ENCODE measurements at places on chromosomes 3 and 15.

DNA sequence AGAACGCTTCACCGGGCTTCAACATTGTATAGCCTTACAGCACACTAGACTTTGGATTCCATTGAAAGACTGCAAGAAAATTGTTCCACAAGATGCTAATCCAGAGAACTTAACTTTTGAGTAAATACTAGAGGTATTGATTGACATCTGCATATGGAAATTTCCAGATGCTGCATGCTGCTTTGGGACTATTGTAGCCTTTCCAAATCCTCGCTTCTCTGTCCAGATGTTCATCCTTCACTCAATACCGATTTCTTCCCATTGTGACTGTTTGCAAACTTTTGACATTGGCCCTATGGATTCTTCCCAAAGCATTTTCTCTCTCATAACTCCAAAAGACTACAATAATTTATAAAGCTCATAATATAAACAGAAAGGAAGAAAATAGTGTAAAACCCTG, 41.4 kb downstream of the COL6A6 start:
- no peak for DNase-seq

GRCh38 chr3:45611209-45611608, 16.7 kb downstream of the LIMD1 start:
- DNase-seq, result no peak

- no peak for DNase-seq
Observed at GRCh38 chr3:106288781-106289180, 420.0 kb upstream of the CBLB start.

GRCh38 chr3:195757438-195757770, 36.6 kb downstream of the MUC20 start:
- DNase-seq, result no peak

GRCh38 chr15:90650956-90651689, 66.0 kb upstream of the BLM start:
- DNase-seq, result no peak

DNA sequence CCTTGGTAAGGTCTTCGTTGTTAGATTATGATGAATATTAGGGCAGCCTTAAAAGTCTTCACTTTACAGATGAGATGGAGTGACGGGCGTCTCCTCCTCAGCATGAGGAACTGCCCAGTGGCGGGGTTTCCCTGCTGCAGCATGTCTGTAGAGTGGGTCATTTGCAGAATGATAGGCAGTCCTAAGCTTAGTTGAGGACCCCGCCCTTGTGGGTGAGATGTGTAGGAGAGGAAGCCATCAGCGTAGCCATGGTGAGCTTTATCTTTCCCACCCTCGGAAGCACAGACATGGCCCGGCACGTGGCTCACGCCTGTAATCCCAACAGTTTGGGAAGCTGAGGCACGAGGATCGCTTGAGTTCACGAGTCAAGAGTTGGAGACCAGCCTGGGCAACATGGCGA, 877 bp downstream of the NIT2 start:
- DNase-seq, result no peak

GRCh38 chr3:157460253-157460652, 23.6 kb downstream of the PTX3 start:
- no peak for DNase-seq

DNA sequence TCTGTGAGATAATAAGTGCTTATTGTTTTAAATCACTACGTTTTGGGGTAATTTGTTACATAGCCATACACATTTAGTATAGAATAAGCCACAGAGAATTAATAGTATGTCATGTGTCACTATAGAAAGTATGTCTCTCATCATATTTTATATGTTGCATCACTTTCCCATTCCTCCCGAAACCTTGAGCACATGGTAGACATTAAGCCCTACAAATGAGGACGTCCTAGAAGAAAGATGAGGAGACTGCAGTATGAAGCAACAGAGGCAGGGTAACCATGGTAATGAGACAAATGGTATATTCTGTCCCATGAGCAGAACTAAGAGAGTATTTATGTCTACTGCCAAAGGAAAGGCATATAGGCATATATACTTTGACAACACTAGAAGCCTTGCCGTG, 720.2 kb downstream of the ROBO1 start:
- DNase-seq, result no peak

All from activated CD8-positive, alpha-beta memory T cell treated with anti-CD3 and anti-CD28 coated beads for 1 hour (primary cell).